SIG-M5 (cell line): ENCODE measurements at places on chromosomes 16 and 17.

DNA sequence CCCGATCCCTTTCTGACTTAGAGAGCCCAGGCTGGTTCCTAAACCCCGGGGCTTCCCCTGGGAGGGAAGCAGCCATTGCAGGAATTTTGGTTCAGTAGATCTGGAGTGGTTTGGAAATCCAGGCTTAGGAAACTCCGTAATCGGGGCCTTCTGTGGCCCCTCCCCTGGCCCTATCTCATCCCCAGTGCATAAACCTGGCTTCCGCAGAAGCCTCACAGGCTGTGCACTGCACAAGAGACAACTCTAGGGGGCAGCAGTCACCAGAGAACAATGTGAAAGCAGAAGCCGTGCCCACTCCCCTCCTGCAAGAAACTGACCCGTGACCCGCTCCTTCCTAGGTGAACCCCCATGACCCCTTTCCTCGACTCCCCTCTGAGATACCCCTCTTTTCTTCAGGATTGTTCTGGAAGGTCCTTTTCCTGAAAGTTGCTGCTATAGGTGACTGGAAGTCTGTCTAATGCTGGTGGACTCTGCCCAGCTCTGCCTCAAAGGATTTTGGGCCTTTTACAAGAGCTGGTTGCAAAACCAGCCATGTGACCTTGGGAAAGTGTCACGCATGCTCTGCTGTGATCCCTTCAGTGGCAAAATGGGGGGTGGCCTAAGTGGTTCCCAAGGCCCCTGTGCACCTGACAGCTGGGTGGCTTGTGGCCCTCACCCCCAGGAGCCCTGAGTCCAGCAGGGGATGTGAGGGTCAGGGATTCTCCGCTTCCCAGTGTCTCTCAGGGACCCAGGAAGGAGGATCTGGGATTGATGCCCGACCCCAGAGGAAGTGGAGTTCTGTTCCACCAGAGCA lies 14.4 kb downstream of the GUCY2D start:
- DNase-seq, result no peak

- no peak for DNase-seq
Measured at GRCh38 chr17:57337390-57337789, 81.1 kb downstream of the MSI2 start.

- DNase-seq, result no peak
Measured at GRCh38 chr17:30345527-30346075, 11.7 kb upstream of the TMIGD1 start.

GRCh38 chr16:938136-938535 lies 32.6 kb downstream of the LMF1 start:
- no peak for DNase-seq

DNA sequence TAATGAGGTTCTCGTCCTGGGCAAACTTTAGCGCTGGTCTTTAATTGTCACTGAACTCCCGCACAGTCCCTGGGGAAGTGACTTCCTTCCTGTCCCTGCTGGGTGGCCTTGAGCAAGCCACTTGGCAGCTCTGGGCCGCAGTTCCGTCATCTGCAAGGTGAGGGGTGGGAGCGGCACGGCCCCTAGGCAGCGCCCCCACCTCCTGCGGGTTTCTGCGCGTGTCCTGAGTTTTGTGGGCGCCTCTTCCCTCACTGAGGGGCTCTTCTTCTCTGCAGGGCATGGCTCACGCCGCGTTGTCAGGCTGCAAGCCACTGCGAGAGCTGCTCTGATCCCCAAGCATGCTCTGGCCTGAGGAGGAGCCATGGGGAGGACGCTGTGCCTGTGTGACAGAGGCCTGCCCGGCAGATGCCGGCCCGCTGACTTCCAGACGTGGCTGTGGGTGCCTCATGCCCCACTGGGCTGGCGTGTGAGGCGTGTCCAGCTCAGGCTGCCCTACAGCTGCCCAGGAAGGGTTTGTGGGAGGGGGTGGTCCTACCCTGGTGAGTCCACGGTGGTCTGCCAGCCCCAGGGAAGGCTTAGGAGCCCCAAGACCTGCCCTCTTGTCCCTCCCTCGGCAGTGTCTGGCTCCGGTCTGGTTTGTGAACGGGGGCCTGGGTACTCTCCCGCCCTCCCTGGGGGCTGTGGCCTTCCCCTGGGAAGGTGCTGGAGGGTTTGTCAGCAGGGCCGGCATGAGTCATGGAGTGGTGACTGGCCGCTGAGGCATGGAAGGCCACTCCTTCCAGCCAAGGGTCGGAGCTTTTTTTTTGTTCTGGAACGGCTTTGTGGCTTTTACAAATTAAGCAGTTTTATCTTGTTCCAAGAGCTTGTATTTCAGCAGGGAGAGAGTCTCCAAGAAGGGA lies 182.0 kb downstream of the SEC14L1 start:
- DNase-seq, result no peak

- DNase-seq, result no peak
Measured at GRCh38 chr17:63841350-63842172, 924 bp downstream of the SMARCD2 start.

- no peak for DNase-seq
Measured at GRCh38 chr17:17416400-17417360, 60.1 kb upstream of the MED9 start.

DNA sequence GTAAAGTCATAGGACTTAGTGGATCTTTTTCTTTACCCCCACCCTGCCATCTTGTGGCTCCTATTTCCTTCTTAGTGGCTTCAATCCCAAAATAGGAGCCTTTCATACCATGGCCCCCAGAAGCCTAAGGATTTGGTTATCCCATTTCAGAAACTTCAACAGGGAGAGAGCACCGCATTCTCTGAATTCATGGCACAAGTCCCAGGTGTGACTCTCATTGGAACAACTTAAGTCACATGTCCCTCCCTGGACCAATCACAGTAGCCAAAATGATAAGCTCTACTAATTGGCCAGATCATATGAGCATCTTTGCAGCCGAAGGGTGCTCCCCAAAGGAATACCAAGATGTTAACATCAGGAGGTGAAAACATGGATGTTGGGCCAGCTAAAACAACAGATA lies 43.2 kb downstream of the AXIN2 start:
- DNase-seq, result no peak

DNA sequence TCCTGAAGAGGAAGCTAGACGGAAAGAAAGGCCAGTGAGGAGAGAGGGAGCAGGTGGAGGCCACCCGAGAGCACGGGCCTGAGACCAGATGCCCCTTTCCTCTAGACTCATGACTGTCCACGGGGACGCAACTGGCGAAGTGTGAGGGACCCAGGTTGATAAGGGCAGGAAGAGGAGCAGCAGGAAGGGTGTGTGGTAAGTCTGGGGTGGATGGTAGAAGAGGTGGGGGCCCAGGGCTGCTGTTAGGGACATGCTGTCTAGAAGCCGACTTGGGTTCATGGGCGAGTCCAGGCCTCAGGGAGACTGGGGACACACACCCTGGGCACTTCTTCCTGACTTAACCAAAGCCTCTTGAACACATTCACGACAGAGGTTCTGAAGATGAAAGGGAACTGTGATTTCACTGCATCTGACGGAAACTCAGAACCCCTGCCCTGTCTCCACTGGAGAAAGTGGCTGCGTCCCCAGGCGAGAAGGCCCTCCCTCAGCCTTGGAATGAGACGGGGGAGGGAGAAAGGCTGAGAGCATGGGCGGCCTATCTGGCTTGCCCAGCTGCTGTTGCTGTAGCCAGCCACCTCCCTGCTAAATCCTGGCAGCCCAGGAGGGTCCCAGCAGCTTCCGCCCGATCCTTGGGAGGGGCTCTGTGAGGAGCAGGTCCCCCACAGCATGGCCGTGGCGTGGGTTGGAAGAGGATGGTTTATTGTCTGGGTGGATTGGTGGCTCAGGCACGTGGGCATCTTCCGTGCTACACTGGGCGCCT lies 6.0 kb downstream of the HIC1 start:
- no peak for DNase-seq

GRCh38 chr17:61984821-61985220 lies 57.0 kb upstream of the INTS2 start:
- DNase-seq, result no peak

DNA sequence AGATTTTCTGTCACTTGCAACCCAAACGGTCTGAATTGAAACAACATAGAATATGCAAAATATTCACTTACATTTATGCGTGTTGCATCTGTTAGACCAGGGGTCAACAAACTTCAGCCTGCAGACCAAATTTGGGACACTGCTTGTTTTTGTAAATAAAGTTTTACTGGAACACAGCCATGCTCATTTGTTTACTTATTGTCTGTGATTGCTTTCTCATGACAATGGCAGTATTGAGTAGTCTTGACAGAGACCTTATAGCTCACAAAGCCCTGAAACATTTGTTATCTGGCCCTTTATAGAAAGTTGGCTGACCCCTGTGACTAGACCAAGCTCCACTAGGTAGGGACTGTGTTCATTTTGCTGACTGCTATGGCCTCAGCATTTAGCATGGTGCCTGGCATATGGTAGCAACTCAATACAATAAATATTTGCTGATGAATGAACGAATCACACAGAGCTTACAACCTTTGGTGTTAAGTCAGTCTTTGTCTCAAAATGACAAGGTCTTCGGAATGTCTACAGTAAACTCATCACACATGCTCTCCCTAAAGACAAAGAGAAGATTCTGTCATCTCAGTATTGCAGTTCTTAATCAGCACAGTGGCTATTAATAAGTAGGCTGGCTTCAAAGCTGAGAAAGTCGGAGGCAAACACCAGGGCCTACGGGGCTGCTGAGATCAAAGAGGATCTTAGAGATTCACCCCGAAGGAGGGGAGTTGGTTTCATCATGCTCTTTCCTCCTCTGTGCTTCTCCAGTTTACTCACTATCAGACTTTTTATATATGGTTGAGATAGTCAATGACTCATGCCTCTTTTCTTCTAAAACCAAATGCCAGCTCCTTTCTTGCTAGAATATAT lies 95.2 kb upstream of the AXIN2 start:
- DNase-seq, result no peak

- no peak for DNase-seq
Measured at GRCh38 chr16:9516444-9516843, 425.0 kb downstream of the HAPSTR1 start.

- no peak for DNase-seq
Measured at GRCh38 chr17:77316191-77316641, 175.4 kb downstream of the SEC14L1 start.

GRCh38 chr17:13113821-13114525 lies 96.1 kb upstream of the ELAC2 start:
- no peak for DNase-seq
